ENCODE measurements at places on chromosomes 1 and 21.

DNA sequence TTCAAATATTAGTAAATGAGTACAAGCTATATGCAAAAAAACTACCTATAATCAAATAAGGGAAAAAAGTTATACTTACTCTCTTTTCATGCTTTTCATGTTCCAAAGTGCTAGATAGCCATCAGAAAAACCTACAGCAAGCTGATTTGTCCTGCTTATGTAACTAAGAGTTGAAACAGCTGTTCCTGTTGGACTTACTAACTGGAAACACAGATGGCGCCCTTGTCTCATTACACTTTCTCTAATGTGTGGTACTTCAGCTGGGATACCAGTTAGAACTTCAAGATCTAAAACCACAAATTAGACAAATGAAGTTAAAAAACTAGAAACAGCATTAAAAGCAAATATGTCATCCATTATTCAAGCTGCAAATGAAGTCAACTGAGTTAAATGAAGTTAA, 24.3 kb downstream of the AHCTF1 start:
- DNase-seq, result no peak

DNA sequence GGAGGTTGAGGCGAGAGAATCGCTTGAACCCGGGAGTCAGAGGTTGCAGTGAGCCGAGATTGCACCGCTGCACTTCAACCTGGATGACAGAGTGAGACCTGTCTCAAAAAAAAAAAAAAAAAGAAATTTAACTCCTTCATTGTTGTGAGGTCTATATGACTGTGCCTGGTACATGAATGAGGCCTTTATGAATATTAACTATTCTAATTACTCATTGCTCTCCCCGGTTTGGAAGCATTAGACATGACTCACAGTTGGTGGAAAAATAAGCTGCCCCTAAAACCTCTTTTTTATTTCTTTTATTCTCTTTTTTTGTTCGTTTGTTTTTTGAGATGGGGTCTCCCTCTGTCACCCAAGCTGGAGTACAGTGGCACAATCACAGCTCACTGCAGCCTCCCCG, 3.3 kb downstream of the NPPB start:
- DNase-seq, result no peak

- no peak for DNase-seq
These were observed 1.7 kb upstream of the EPS15 start for GRCh38 chr1:51520700-51521248.

DNA sequence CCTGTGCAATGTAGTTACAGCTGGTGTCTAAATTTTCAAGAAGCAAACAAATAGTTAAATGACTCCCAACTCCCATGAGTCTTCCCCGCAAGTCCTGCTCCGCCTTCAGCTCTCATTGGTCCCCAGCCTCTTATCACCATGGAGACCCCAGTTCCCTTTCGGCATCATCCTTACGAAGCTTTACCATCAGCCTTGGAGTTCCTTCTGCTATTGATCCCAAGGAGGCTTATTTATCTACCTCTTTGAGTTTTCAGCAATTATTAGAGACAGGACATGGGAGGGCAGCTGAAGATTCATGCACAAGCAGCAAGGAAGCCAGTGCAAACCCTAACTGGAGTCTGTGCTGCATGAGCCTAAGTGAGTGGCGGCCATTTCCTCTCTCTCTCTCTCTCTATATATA, 12.3 kb downstream of the KCNA2 start:
- no peak for DNase-seq

GRCh38 chr1:7068552-7068951, 283.3 kb downstream of the CAMTA1 start:
- DNase-seq, result no peak

DNA sequence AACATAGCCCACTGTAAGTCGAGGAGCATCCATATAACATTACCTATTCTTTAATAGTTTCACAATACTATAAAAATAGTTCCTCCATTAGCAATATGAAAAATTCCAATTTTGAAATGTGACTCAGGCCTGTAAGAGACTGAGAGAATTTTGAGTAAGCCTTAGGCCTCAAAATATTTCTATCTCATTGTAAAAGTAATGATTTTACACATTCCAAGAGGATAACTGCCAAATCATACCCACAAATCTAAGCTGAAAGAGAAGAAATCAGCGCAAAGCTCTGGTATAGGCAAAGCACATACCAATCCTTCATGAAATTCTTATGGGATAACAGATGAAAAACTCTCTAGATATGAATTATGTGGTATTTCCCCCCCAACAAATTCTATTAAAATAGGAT, 144.1 kb downstream of the CDC42BPA start:
- no peak for DNase-seq

DNA sequence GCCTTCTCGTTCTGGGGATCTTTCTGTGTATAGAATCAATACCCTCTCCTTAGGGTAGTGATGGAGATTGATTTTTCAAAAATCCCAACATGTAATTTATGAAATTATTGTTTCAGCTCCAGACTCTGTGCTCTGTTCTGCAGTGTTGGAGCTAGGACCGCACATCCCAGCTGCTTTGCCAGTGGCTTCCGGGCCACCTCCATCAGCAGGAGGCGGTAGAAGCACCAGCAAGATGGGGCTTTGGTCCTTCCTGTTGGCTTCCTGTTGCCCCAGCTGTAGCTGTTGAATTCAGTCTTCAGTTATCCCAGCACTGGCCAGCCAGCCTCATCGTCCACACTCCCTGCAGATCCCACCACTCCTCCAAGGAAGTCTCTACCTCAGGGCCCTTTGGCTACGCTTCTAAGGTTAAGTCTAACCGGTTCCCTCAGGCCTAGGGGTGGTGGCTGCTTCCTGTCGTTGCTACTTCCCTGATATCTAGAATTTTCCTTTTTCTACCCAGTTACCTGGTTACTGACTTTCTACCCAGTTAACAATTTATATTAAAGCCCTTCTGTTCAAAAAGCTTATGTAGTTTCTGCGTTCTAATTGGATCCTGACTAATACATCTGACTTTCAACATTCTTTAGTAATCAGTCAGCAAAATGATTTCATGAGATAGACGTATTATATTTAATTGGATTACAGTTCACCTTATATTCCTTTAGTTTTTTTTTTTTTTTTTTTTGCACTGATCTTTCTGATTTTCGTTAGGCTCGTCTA, 24.6 kb downstream of the GALNT2 start:
- DNase-seq, result no peak

GRCh38 chr1:25550155-25550506, 6.7 kb downstream of the LDLRAP1 start:
- no peak for DNase-seq

GRCh38 chr1:214566158-214567104, 15.0 kb upstream of the PTPN14 start:
- no peak for DNase-seq

DNA sequence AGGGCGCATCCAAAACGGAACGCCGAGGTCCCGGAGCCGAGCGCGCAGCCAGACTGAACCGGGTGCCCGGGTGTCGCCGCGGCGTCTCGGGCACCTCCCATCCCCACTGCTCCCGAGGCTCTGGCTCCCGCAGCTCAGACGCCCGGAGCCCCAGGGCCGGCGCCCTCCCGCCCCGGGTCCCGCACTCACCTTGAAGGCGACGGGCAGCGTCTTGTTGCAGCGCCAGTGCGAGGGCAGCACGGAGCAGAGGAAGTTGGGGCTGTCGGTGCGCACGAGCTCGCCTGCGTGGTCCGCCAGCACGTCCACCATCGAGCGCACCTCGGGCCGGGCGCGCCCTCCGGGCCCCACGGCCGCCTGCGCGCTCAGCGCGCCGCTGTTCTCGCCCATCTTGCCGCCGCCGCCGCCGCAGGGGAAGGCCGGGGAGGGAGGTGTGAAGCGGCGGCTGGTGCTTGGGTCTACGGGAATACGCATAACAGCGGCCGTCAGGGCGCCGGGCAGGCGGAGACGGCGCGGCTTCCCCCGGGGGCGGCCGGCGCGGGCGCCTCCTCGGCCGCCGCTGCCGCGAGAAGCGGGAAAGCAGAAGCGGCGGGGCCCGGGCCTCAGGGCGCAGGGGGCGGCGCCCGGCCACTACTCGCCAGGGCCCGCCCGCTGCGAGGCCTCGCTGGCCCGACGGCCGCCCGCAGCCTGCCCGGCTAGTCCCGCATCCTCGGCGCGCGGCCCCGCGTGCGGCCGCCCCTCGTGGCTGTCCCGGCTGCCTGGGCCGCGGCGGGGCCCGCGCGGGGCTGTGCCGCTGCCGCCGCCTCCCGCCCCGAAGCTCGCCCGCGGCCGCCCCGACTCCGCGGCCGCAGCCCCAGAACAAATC, 447 bp downstream of the RUNX3 start:
- DNase-seq, result no peak

DNA sequence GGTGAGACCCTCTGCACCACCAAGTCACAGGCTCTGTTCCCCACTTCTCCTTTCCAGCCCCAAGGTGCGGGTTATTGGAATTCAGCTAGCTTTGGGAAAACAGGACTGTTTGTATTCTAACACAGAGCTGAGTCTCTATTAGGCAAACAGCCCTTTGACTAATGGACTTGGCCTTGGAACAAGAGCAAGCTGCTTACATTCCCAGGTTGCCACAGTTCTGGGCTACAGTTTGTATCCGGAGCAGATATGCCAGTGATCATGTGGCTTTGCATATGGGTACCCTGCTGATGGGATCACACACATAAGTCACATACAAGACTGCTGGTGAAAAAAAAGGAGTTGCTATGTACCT, 110.5 kb upstream of the COA6 start:
- no peak for DNase-seq

Measured in NCI-H2107 (cell line).